IMR-90 (cell line): ENCODE measurements at places on chromosomes 12 and 14. TPM values are rescaled to one million over a fixed set of nuclear protein-coding genes. Genes with fewer than 3 reads are reported as not detected.

DNA sequence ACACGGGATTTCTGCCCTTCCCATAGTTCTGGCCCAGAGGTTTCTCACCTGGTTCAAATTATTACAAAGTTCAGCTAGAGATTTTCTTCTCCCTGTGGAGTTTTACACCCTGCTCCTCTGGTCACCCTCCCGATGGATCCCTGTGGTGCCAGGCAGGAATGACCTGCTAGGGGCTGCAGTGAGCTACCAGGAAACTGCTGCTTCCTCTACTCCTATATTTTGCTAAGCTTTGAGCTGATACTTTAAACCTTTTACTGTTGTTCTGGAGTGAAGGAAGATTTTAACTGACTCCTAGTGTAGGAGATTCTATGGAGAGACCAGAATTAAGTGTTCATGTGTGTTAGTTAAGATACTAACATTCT, 30.4 kb upstream of the LRIG3 start:
- H3K27ac ChIP-seq: no peak overlapping the region
- no peaks in the 10 kb centered on the region for H3K27me3 ChIP-seq
- no peak for DNase-seq
- H3K36me3 ChIP-seq: no peaks in the 10 kb centered on the region

KRT75 gene
- total RNA-seq: not detected in 2 replicates

DNA sequence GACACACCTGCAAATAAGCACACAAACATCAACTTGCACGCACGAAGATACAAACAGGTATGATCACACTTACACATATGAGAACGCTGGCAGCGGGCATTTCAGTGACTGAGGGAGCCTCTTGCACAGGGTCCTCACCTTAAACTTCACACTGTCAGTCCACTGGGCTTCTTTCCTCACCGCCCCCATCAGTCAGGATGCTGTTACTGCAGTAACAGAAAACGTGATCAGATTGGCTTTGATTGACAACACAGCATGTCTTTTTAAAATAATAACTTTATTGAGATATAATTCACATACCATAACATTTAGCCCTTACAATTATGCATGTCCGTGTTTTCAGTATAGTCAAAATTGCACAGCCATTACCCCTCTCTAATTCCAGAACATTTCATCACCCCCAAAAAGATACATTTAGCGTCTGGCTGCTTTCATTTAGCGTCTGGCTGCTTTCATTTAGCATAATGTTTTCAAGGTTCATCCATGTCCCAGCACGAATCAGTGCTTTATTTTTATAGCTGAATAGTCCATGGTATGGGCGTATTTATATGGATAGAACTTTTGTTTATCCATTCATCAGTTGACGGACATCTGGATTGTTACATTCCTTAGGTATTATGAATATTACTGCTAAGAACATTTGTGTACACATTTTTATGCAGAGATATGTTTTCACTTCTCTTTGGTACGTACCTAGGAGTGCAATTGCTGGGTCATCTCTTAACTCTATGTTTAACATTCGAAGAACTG, 8.4 kb downstream of the CCDC197 start:
- H3K4me1 ChIP-seq: no peaks in the 10 kb centered on the region
- DNase-seq: no peak
- no peak overlapping the region for H3K4me3 ChIP-seq
- H3K36me3 ChIP-seq: no peaks in the 10 kb centered on the region
- H3K27ac ChIP-seq: no peak overlapping the region

GRCh38 chr14:91858536-91859275, 8.6 kb downstream of the TC2N start:
- H3K4me3 ChIP-seq: no peak overlapping the region
- H3K27ac ChIP-seq: no peak overlapping the region
- H3K36me3 ChIP-seq: no peaks in the 10 kb centered on the region
- H3K27me3 ChIP-seq: no peaks in the 10 kb centered on the region
- 0 out of 2 replicates have a peak, but pooled peaks cover 5% of the 10 kb centered on the region for H3K4me1 ChIP-seq
- DNase-seq: peak; percentile 66

GRCh38 chr14:98754343-98755020, 517.5 kb downstream of the BCL11B start:
- DNase-seq: no peak
- H3K4me3 ChIP-seq: no peak overlapping the region
- H3K4me1 ChIP-seq: no peaks in the 10 kb centered on the region

GRCh38 chr14:59246566-59246965, 58.1 kb downstream of the DAAM1 start:
- no peak overlapping the region for H3K4me3 ChIP-seq
- H3K36me3 ChIP-seq: no peaks in the 10 kb centered on the region
- H3K27ac ChIP-seq: no peak overlapping the region
- DNase-seq: no peak
- no peaks in the 10 kb centered on the region for H3K27me3 ChIP-seq
- no peaks in the 10 kb centered on the region for H3K4me1 ChIP-seq

NRIP2 gene
- total RNA-seq: 0.18 and 0.28 TPM in 2 replicates

GRCh38 chr12:88579161-88579517, 1.1 kb downstream of the KITLG start:
- peak overlapping the region; percentile 23; the same call in 1 of the 2 replicates for H3K27ac ChIP-seq
- peak overlapping the region; percentile 52 for H3K4me3 ChIP-seq
- DNase-seq: no peak
- H3K27me3 ChIP-seq: no peaks in the 10 kb centered on the region
- H3K4me1 ChIP-seq: peaks cover 4% of the 10 kb centered on the region; the same call in 1 of the 2 replicates
- H3K36me3 ChIP-seq: no peaks in the 10 kb centered on the region

DNA sequence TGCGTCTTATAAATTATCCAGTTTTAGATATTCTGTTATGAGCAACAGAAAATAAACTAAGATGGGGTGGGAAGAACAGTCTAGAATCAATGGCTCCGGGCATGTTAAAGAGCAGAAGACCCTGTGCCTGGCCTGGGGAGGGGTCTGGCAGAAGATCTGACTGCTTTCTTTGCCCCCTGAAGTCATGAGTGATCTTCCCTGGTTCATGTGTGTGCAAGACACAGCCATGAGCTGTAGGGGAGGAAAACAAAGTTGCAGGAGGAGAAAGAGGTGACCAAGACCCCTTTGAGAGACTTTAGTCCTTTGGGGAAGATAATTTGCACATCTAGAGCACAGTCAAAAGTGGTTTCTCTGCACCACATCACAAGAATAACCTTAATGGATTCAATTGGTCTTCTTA, 4.8 kb downstream of the LACRT start:
- no peaks in the 10 kb centered on the region for H3K27me3 ChIP-seq
- DNase-seq: no peak
- no peak overlapping the region for H3K27ac ChIP-seq
- H3K4me1 ChIP-seq: no peaks in the 10 kb centered on the region

GRCh38 chr14:79275292-79275655, 936.0 kb downstream of the DIO2 start:
- H3K4me1 ChIP-seq: no peaks in the 10 kb centered on the region
- no peak overlapping the region for H3K4me3 ChIP-seq
- H3K27me3 ChIP-seq: peaks cover 17% of the 10 kb centered on the region
- no peaks in the 10 kb centered on the region for H3K36me3 ChIP-seq
- peak; percentile 18 for DNase-seq
- no peak overlapping the region for H3K27ac ChIP-seq

GRCh38 chr14:93033983-93034670, 81.6 kb downstream of the ITPK1 start:
- no peaks in the 10 kb centered on the region for H3K36me3 ChIP-seq
- no peaks in the 10 kb centered on the region for H3K27me3 ChIP-seq
- H3K4me3 ChIP-seq: no peak overlapping the region
- H3K4me1 ChIP-seq: peaks cover 20% of the 10 kb centered on the region
- H3K27ac ChIP-seq: no peak overlapping the region
- no peak for DNase-seq

- no peak overlapping the region for H3K4me3 ChIP-seq
- H3K36me3 ChIP-seq: no peaks in the 10 kb centered on the region
- H3K27ac ChIP-seq: peak overlapping the region; percentile 51
- no peaks in the 10 kb centered on the region for H3K27me3 ChIP-seq
Measured at GRCh38 chr12:111434680-111435338, 29.1 kb downstream of the SH2B3 start.

PPM1H gene
- 0.18 and 0.28 TPM in 2 replicates for total RNA-seq

DNA sequence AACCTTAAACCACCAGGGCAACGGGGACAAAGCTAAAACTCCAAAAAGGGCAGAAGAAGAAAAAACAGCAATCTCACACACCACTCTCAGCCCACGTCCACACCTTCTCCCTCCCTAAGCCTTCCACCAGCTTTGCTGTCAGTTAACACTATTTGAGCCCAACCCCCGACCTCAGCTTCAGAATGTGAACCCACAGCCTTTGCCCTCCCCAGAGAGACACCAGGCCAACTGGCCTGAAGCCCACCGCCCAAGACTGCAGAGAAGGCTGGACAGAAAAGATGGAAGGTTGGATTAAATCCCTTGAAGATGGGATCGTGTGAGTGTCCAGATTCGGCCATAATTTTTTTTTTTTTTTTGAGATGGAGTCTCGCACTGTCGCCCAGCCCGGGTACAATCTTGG, 22.4 kb downstream of the IRF2BPL start:
- H3K27me3 ChIP-seq: peaks cover 3% of the 10 kb centered on the region; the same call in 1 of the 2 replicates
- DNase-seq: no peak
- no peak overlapping the region for H3K4me3 ChIP-seq
- H3K36me3 ChIP-seq: no peaks in the 10 kb centered on the region
- H3K4me1 ChIP-seq: peaks cover 10% of the 10 kb centered on the region

GRCh38 chr12:98998697-98999299, 353.7 kb downstream of the APAF1 start:
- no peak overlapping the region for H3K4me3 ChIP-seq
- H3K36me3 ChIP-seq: no peaks in the 10 kb centered on the region
- peak; percentile 38 for DNase-seq
- no peaks in the 10 kb centered on the region for H3K4me1 ChIP-seq
- H3K27me3 ChIP-seq: no peaks in the 10 kb centered on the region
- H3K27ac ChIP-seq: no peak overlapping the region

DNA sequence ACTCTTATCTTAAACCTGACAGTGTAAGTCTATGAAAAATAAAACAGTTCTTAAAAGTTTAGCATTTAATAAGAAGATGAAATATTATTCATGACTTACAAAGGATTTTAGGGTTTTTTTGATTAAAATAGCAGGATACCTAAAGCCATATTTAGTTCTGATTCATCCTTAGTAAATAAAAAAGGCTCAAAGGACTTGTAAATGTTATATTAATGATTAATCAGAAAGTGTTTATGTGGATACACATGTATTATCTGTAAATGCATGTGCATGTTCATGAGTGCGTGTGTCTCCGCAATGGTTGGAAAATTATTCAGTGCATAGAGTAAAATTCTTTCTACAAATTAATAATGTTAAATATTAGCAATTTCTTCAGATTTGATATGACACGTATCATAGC, 4.4 kb downstream of the KLRF1 start:
- no peaks in the 10 kb centered on the region for H3K4me1 ChIP-seq
- H3K27me3 ChIP-seq: no peaks in the 10 kb centered on the region
- no peaks in the 10 kb centered on the region for H3K36me3 ChIP-seq
- H3K4me3 ChIP-seq: no peak overlapping the region
- no peak for DNase-seq

GRCh38 chr12:58814036-58814435, 106.3 kb downstream of the LRIG3 start:
- H3K4me1 ChIP-seq: peaks cover 6% of the 10 kb centered on the region; the same call in 1 of the 2 replicates
- no peaks in the 10 kb centered on the region for H3K36me3 ChIP-seq
- H3K27me3 ChIP-seq: no peaks in the 10 kb centered on the region
- no peak for DNase-seq

DNA sequence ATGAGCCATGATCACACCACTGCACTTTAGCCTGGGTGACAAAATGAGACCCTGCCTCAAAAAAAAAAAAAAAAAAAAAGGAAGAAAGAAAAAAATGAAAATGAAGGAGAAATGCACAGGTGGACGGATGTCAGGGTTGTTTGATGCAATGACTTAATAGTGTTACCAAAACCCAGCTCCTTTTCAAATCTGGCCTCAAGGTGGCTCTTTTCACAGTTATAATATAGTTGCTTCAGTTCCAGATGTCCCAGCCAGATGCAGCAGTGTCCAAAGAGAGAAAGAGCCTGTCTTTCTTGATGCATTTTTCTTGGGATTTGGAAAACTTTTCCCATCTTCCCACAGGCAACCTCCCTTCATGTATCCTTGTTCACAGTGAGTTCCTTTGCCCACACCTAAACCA, 36.5 kb downstream of the KCNMB4 start:
- no peak for DNase-seq
- H3K4me1 ChIP-seq: no peaks in the 10 kb centered on the region
- no peak overlapping the region for H3K27ac ChIP-seq
- H3K27me3 ChIP-seq: no peaks in the 10 kb centered on the region
- no peaks in the 10 kb centered on the region for H3K36me3 ChIP-seq

DNA sequence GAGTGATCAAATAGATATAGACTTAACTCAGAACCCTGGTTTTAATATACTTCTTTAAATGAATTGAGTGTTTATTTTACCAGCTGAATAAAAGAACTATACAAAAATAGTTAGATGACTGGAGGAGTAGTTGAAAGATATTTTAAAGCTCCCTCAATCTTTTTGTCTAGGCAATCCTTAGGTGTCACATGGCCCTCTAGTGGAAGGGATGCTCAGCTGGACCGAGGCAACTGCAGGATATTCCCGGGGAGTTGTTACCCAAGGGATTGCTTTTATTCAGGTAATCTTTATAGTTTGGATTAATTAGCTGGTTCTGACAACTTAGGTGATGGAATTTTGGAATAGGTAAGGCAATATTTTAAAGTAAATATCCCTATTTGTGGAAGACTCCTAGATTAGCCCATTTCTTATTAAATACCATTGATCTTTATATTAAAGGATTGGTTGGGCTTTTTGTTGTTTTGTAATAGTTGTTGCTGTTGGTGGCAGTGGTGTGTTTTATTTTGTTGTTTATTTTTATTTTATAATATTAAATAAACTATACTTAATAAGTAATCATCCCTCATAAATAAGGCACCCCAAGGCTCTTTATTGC, 57.1 kb downstream of the ZDHHC17 start:
- no peaks in the 10 kb centered on the region for H3K27me3 ChIP-seq
- H3K4me1 ChIP-seq: no peaks in the 10 kb centered on the region; the same call in 1 of the 2 replicates
- H3K27ac ChIP-seq: no peak overlapping the region
- H3K4me3 ChIP-seq: no peak overlapping the region
- peaks cover 6% of the 10 kb centered on the region; the same call in 1 of the 2 replicates for H3K36me3 ChIP-seq

CLEC1B gene
- total RNA-seq: not detected in 2 replicates

DNA sequence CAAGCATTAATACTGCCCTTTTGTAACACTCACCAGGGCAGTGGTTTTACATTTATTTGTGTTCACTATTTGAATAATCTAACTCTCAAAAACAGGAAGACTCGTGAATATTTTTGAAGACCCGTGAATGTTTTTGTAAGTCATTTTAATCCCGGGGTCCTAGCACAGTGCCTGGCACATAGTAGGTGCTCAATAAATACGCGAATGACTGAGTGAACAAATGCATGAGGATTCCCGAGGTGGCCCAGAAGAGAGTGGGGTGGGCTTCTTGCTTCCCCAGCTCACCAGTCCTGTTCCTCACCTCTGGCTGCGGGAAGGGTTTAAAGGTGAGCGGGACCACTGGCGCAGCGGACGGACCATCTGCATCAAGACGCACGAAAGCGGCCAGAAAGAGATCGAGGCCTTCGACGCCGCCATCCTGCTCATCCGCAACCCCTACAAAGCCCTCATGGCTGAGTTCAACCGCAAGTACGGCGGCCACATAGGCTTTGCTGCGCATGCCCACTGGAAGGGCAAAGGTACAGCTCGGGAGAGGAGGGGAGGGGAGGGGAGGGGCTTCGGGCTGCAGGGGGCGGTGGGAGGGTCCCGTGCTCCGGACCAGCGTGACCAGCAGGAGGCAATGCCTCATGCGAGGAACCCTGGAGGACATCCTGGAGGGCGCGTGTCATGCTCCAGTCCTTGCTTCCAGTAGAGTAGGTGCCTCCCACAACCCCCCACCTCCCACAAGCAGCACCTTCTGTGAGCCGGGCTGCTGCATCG, 98.9 kb downstream of the CMKLR1 start:
- H3K4me1 ChIP-seq: no peaks in the 10 kb centered on the region
- H3K4me3 ChIP-seq: no peak overlapping the region
- no peak for DNase-seq
- H3K27ac ChIP-seq: no peak overlapping the region
